Activated naive CD4-positive, alpha-beta T cell treated with anti-CD3 and anti-CD28 coated beads, Interleukin-2, amount 50 U/mL, for 16 hours (primary cell): ENCODE measurements at places on chromosomes 4 and X.

DNA sequence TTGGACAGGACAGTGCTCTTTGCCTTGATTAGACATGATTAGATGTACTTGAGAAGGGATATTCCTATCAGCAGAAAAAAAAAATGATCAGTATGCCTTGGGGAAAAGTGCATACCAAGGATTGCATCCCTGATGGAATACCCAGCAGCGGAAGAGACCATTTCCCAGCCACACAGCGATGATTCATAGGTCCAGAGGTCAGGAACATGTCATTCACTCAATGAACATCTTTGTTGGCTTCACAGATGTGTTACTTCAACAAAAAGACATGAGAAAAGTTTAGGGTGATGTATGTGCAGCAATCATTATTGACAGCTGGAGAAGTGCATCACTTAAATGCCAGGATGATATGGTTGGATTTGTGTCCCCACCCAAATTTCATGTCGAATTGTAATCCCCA is 293.5 kb downstream of the ZNF674 start:
- no peak for DNase-seq

GRCh38 chrX:37314531-37314930 is 34.6 kb upstream of the PRRG1 start:
- no peak for DNase-seq

DNA sequence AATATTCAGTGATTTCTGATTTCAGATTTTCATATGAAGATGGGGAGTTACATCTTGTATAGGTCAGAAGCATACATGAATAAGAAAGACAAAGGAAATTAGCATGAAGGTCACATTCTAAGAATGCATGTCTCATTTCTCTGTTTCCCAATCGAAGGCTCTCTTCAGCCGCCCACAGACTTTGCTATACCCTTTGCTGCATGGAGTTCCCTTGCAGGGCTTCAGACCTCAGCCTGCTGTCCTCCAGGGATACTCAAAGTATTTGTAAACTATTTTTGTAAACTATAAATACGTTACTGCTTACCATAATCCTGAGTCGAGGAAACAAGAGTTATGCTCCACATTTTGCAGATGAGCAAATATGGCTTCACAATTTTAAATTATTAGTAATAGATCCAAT is 738.4 kb downstream of the PCDH18 start:
- DNase-seq, result no peak

DNA sequence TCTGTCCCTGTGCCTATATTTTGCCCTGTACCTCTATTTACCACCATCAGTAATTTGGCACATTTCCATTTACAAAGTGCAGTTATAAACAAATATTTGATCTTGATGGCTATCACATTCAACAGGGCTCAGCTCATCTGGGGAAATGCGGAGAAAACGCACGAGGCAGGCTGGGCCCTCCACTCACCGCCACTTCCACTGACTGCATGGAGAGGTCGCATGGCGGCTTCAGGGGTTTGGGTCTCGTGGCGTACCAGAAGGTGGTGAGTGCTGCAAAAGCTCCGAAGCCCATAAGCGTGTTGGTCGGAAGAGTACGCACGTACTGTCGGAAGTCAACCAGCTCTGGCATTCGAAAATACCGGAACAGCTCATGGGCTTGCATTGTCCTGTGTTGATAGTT is 22.6 kb downstream of the ACSL1 start:
- no peak for DNase-seq

DNA sequence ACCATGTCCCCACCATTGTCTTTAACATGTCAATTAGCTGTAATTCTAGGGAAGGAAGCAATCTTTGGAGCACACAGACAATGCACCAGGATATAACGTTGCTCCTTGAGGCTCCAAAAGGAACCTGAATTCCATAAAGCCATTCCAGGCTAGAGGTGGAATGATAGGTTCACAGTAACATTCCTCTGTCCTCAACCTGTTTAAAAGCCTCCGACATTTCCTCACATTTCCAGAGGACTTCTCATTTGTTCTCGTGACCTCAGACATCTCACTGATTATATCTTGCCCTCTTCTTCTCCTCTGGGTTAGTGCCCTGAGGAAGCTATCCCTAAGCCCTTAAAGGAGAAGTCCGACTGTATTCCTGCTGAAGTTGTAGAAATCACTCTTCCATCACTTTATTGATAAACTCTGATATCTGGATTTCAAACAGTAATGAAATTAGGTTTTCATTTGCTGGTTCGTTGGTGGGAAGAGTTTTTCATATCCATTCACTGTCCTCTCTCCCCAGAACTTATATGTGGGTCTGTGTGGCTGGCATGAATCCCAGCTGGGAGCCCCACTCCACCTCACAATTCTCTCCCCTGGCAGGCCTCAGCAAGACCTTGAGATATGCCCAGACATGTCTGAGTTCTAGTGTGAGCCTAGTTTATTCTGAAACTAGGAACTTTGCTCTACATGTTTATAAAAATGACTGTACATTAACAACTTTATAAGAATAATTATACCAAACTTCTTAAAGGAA is 44.2 kb upstream of the PRSS12 start:
- DNase-seq, result no peak

GRCh38 chr4:104519588-104519987 is 24.9 kb upstream of the CXXC4 start:
- no peak for DNase-seq

DNA sequence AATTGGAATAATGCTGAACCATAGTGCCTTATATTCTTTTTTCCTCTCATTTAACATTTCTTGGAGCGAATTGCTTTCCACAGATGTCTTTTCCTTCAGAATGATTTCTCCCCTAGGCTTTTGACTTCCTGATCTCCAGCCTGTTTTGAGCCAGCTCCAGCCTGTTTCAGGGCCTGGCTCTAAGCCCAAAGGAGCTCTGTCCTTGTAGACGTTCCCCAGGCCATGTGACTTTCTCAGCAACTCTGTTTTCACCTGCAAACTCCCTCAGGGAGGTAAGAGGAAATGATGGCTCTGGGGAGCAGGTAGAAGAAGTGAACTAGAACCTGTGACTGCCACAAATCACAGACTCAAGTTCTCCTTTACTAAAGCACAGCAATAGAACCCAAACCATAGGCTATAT is 89.1 kb downstream of the AKAP4 start:
- DNase-seq, result no peak
